Caudate nucleus (tissue), 63 donors: ENCODE measurements at places on chromosomes 1 and 21.

DNA sequence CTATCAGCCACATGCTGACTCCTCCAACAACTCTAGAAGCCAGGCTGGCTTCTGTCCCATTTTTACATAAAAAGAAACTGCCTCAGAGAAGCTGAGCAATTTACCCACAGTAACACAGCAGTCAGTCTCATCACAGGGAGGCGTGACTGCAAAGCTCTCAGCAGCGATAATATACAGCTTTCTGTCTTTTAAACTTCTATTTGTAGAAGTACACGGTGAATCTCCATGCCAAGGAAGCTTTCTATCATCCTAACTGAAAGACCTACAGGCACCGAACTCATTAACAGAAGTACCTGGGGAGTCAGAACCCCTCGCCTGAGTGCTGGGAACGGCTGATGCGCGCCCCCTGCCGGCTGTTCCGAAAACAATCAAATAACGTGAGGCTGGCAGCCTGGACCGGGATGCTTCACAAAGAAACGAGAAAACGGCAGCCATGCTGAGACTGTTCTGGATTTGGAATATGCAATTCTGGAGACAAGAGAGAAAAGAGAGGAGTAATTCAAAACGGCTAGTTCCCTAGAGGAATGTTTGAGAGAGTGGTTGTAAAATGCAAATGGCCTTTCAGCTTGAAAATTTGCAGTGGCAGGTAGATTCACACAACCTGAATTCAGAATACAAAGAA, 43.5 kb upstream of the RAB4A start:
- peak; percentile 82 for DNase-seq

DNA sequence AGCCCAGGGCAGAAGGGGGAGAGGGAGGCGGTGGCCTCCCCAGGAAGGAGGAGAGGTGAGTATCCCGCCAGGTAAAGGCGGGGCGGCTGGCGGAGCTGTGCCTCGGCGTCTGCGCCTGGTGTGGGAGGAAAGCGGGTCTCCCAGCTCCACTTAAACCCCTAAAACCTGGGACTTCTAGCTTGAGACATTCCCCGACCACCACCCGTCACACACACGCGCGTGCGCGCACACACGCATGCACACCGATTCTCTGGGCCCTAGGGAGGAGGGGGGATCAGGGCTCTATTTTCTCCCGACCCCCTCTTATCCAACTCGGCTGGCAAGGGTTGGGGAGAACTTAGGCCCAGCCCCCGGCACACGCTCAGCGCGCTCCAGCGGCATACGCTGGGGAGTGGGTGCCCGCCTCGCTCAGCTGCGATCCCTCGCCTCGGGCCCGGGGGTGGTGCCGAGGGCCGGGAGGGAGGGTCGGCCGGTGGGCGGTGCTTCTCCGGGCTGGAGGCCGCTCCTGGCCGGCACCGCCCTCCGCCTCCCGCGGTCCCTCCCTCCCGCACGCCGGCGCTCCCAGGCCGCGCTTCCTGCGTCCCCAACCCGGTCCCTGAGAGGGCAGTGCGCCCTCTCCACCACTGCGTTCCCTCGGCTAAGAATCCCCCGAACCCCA, at the start of gene TMEM51:
Gene TMEM51, plus strand, starts transcription at position 564 of the 658 bp plus-strand sequence. CDS start 61,341 bp downstream, outside the sequence.
- no peak for DNase-seq

GRCh38 chr1:181779343-181779742, 282.2 kb downstream of the ZNF648 start:
- no peak for DNase-seq

GRCh38 chr1:156689953-156690674, 12.9 kb upstream of the NES start:
- no peak for DNase-seq

GRCh38 chr1:28249013-28249865, 10.1 kb upstream of the SESN2 start:
- no peak for DNase-seq

GRCh38 chr1:34762474-34763141, 3.1 kb downstream of the GJB4 start:
- no peak for DNase-seq

GRCh38 chr1:173870252-173871075, 2.3 kb downstream of the ZBTB37 start:
- DNase-seq, result peak; percentile 7

- no peak for DNase-seq
These were observed 462.4 kb upstream of the RGS18 start for GRCh38 chr1:191695865-191696264.

- peak; percentile 0 for DNase-seq
These were observed 89.4 kb upstream of the S1PR1 start for GRCh38 chr1:101147381-101147780.

DNA sequence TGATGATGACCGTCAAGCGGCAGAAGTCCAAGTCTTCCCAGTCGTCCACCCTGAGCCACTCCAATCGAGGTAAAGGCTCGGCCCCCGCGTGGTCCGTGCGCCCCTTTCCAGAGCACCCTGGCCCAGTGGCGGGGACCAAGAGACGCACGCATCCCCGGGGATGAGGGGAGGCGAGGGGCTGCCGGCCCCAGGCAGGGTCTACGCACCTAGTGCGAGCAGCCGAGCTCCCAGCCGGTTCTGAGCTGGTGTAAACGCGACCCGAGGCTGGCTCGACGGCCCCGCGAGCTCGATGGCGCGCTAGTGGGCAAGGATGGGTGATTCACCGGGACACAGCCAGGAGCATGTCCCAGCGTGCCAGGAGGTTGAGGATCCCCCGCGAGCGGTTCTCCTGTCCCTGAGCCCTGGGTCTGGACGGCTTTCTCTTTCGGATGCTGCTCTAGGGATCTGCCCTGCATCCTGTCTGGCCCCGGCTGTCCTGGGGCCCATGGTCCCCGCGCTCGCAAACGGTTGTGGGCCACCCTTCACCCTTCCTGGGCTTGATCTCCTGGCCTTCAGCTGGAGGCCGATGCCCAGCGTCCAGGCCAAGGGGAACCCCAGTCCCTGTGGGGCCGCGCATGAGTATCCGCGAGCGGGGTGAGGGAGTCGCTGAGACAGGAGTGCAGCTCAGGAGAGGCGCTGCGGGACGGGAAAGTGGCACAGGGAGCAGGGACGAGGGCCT, 689 bp downstream of the PKP1 start:
- no peak for DNase-seq

- no peak for DNase-seq
These were observed 19.7 kb upstream of the EPS8L3 start for GRCh38 chr1:109783436-109783835.

DNA sequence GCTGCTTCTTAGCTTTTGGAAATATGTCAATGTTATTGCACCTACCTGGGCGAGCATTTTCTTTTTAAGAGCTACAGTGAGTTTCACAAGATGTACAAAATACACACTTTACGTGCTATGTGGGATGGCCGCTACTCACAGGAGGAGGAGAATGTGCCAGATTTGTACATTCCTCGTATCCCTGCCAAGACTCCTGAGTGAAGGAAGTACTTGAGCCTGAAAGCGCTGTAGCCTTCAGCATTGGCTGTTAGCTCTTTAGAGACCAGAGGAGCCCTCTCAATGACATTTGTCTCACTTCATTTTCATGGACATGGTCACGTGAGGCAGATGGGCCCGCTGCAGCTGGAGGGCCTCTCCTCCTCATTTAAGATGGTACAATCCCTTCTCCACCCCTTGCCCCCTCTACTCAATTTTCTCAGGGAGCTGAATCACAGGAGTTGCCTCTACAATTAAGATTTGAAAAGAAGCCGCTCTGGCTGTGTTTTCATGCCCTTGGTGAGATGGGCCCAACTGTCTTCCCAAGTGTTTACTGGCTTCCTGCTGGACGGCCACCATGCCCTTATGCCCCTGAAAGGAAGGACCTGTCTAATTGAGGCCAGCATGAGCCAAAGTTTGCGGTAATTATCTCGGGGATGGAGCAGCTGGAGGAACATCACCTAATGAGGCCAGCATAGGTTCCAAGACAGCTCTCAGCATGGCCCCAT, 442.6 kb downstream of the PRDM2 start:
- DNase-seq, result no peak

DNA sequence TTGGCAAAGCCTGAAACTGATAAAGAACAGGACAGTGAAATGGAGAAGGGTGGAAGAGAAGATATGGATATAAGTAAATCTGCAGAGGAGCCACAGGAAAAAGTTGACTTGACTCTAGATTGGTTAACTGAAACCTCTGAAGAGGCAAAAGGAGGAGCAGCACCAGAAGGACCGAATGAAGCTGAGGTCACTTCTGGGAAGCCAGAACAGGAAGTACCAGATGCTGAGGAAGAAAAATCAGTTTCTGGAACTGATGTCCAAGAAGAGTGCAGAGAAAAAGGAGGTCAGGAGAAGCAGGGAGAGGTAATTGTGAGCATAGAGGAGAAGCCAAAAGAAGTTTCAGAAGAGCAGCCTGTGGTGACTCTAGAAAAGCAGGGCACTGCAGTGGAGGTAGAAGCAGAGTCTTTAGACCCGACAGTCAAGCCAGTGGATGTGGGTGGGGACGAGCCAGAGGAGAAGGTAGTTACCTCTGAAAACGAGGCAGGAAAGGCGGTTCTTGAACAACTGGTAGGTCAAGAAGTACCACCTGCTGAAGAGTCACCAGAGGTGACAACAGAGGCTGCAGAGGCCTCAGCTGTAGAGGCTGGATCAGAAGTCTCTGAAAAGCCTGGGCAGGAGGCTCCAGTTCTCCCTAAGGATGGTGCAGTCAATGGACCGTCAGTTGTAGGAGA, 16.3 kb downstream of the CCDC17 start:
- DNase-seq, result no peak

DNA sequence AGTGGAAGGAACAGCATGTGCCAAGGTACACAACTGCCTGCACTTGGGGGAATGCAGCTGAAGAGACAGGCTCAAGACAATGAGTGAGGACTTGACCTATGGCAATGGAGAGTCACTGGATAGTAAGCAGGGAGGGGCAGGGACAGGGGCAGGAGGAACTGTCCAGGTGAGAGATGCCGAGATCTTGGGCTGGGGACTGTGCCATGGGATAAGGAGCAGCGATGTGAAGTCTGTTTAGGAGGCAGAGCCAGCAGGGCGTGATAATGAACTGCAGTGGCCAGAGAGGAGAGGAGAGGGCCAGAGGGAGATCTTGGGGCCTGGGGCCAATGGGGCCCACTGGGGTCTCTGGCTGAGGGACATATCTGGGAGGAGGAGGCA, 17.8 kb upstream of the EPB41 start:
- DNase-seq, result no peak

GRCh38 chr1:212683357-212683722, 16.3 kb downstream of the BATF3 start:
- no peak for DNase-seq

- no peak for DNase-seq
These were observed 89.0 kb upstream of the ACTL8 start for GRCh38 chr1:17665950-17666720.

DNA sequence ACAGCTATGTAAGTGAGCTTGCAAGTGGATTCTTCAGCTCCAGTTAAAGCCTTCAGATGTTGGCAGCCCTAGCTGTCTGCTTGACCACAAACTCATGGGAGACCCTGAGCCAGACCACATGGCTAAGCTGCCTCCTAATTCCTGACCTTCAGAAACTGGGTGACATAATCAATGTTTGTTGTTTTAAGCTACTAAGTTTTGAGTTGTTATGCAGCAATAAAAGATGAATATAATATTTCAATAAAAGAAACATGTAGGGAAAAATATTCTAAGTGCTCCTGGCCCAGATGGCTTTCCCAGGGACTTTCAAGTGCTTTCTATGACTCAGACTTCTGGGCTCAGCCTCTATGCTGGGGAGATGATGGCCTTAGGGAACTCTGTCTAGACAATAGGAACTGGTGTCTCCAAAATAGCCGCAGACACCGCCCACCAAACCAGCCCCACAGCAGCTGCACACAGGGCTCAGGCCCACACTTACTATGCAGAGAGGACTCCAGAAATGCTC, 20.3 kb upstream of the AZIN2 start:
- no peak for DNase-seq

DNA sequence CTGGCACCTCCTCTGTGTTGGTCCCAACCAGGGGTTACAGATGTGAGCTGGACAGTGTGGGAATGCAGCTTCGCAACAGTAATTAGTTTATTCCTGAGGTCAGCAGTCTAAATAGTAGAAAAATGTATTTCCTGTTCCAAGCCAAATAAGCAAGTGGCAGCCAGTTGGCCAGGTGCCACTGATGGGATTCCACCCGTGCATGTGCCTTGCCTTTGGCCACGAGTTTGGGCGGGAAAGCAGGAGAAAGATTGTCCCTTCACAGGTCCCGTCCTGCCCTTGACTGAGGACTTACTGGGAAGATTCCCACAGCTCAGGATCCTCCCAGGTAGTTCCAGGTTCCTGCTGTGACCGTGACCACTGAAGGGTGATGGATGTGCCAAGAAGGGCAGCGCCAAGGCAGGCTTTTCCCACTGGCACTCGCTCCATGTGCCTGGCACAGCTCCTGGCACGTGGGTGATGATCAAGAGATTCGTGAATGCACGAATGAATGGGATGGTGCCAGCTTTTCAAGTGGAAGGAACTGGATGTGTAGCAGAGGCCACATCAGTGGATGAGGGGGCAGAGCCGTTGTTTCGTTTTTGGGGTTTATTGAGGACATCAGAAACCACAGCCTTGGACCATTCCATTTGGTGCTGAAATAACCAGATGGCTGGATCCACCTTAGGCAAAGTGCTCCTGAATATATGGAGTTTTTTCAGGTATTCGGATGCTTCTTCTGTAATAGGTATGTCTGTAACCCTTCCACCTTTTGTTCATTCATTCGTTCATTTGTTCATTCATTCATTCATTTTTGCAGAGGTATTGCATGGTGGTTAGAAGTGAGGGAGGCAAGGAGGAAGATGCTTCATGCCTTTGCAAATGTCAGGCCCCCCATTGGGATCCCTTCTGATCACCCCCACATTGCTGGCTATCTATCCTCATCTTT, 62.4 kb upstream of the WNT4 start:
- DNase-seq, result no peak

DNA sequence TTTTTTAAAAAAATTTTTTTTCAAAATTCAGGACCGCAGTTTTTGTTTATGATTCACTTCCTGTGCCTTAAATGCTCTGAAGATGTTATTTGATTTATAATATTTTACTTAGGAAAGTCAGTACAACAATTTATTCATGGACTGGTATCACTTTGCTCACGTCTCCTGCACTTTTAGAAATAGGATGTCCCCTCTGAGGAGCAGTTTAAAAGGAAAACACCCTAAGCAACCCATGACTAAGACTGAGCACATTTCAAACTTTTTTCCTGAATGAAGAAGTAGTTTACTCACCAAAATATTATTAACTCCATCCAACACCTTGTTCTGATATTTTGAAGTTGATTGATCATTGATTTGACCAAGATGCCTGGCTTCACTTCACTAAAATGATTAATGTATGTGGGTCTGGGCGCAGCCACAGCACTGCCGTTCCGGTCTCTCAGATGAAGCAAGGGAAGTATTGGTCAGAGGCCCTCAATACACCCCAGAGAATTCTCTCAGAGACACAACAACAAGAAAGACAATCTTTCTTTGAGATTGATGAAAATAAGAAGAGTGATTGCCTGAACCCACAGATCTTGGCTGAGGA, 223.9 kb downstream of the TGFB2 start:
- DNase-seq, result no peak

DNA sequence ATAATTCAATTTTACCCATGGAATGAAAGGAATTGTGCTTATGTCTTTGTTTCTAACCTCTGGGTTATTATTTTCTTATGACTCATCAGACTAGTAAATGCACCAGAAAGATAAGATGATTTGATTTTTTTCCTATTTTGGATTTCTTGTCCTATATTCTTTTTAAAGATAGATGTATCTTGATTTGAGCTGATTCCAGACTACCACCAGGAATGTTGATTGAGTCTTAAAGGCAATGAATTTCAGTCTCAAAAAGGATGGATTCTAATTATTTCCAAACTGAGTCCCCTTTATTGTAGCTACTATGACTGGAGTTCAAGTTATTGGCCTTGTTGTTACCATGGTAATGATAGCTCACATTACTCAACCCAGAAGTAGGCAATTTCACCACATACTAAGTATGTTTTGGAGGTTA, 95.8 kb upstream of the RGS4 start:
- DNase-seq, result no peak

GRCh38 chr1:103267893-103268292, 159.6 kb upstream of the COL11A1 start:
- DNase-seq, result no peak
